Cardiac muscle cell (in vitro differentiated cells and primary cell): ENCODE measurements at places on chromosomes 2 and 18. TPM values are rescaled to one million over a fixed set of nuclear protein-coding genes. Genes with fewer than 3 reads are reported as not detected.

DNA sequence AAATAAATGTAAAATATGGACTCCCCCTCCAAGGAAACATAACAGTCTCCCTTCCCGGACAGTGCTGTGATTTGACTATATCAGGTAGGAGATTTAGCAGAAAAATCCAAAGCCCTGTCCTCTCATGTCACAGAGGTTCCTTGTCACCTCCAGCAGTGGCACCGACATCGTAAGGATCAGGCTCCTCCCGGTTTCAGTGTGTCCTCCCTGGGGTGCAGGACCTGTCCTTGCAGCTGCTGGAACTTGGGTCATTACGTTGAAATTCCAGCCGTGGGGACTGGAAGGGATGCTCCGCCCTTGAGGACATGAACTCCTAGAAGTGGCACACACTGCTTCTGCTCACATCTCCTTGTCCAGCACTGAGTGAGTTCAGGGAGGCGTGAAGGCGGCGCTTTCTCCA lies 101.1 kb upstream of the ODC1 start:
- H3K4me3 ChIP-seq = no peak overlapping the region
- H3K27ac ChIP-seq = no peak overlapping the region
- no peaks in the 10 kb centered on the region for H3K36me3 ChIP-seq

DNA sequence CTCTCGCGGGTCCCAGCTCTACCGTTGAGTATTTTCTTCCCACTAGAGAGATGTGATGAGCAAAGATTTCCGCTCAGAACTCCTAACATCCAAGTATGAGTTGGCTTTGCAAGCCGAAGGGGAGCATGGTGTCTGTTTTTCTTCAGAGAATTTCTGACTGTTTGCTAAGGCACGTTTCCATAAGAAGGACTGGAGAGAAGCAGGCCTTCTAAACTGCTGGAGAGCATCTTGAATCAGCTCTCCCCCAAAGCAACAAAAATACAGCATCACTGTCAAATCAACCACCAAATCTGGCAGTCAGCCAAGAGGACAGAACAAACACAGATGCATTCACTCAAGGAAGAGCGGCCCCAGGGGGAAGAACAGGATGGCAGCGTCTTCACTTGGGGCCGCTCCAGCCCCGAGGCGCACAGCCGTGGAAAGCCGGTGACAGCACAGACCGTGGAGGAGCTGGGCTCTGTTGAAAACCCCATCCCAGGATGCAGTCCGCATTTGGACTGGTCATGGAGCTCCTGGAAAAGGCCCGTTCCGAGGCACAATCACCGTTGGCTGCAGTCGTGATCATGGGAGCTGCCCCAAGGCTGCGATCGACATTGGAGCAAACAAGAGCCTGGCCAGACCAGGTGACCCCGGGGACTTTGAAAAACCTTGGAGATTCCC lies 101.4 kb downstream of the NFATC1 start:
- peaks cover 8% of the 10 kb centered on the region for H3K4me1 ChIP-seq
- no peaks in the 10 kb centered on the region for H3K36me3 ChIP-seq
- no peaks in the 10 kb centered on the region for H3K27me3 ChIP-seq
- no peak overlapping the region for H3K27ac ChIP-seq

FAM110C gene
- 0.60 and 1.1 TPM in 2 replicates for total RNA-seq

PTMA gene
- total RNA-seq = 638 and 737 TPM in 2 replicates
